ENCODE measurements at places on chromosomes 1 and 21. TPM values are rescaled to one million over a fixed set of nuclear protein-coding genes. Genes with fewer than 3 reads are reported as not detected.

Gene CAMSAP2
- 3.0 TPM for polyA plus RNA-seq

Gene RGS13
- 3.8 TPM for polyA plus RNA-seq

Gene AADACL4
- polyA plus RNA-seq: not detected

Gene MYCL
- 6.6 TPM for polyA plus RNA-seq

Gene AQP10
- 42.0 TPM for polyA plus RNA-seq

Gene DLGAP3
- polyA plus RNA-seq: not detected

Gene ZNF648
- not detected for polyA plus RNA-seq

Gene CD53
- 18.9 TPM for polyA plus RNA-seq
